T-helper 1 cell (primary cell): ENCODE measurements at places on chromosomes 5 and 9.

- DNase-seq, result peak; percentile 30
Observed at GRCh38 chr5:154236536-154237375, 46.2 kb downstream of the GALNT10 start.

- peak; percentile 51 for DNase-seq
Observed at GRCh38 chr9:133160742-133161546, 2.8 kb downstream of the GBGT1 start.

DNA sequence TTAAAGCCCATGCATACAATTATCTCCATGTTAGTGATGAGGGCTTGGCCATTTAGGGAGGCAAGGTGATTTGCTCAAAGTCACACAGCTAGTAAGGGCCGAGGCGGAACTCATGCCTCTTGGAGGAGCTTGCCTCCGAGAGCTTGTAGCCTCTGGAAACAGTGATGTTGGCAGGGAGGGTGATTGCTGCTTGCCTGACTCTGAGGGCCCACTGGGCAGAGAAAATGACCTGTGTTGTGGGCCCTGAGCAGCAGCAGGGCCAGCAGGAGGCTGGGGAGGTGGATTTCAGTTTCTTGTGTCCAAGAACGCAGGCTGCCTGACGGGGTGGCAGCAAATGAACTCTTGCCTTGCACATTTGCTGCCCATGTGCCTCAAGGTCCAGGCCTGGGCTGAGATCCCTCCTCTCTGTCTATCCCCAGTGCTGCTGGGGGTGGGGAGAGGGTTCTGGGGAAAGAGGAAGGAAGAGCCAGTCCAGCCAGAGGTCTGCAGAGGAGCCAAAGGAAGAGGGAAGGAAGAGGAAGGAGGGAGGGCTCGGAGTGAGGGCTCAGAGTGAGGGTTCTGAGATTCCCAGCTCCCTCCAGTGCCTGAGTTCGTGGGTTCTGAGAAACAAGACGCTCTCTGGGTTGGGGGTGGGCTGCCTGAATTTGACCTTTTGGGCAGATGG lies 16.2 kb upstream of the PTGS1 start:
- no peak for DNase-seq

- no peak for DNase-seq
Observed at GRCh38 chr5:82149434-82149833, 128.7 kb downstream of the RPS23 start.

- no peak for DNase-seq
Observed at GRCh38 chr5:157611571-157612476, 36.2 kb upstream of the ADAM19 start.

DNA sequence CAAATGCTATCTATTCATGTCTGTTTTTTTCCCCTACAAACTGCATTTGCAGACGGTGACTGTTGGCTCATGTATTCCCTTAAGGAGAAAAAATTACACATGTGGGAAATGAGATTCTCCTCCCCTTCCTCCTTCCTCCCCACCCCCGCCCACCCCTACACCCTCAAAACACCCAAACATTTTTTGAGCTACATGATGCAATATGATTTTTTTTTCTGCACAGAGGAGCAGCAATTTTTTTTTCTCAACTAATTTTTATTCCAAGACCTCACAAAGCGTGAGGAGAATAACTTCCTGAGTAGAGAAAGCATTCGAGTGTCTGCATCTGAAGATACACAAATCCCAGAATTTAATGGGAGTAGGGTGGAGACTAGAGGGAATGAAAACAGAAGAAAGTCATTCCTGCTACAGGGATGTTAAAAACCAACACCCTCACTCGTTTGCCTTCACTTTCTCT lies 118.1 kb downstream of the PRDM6 start:
- no peak for DNase-seq

- DNase-seq, result no peak
Observed at GRCh38 chr5:42168091-42168670, 243.1 kb downstream of the FBXO4 start.

DNA sequence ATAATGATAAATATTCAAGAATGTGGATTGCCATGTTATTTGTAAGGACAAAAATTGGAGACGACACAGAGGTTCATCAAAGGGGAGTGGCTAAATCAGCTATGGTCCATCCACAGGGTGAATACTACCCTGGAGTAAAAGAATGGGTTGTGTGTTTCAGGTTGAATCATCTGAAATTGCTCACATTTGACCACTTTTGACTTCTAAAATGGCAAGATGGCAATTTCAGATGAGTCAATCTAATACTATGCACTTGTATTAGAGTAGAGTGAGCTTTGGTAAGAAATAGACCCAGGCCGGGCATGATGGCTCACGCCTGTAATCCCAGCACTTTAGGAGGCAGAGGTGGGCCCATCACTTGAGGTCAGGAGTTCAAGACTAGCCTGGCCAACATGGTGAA lies 131.8 kb downstream of the GAPVD1 start:
- DNase-seq, result no peak

GRCh38 chr9:105661011-105661410 lies 1.2 kb upstream of the TAL2 start:
- DNase-seq, result no peak

- DNase-seq, result no peak
Observed at GRCh38 chr5:178661836-178662540, 35.1 kb upstream of the CLK4 start.

DNA sequence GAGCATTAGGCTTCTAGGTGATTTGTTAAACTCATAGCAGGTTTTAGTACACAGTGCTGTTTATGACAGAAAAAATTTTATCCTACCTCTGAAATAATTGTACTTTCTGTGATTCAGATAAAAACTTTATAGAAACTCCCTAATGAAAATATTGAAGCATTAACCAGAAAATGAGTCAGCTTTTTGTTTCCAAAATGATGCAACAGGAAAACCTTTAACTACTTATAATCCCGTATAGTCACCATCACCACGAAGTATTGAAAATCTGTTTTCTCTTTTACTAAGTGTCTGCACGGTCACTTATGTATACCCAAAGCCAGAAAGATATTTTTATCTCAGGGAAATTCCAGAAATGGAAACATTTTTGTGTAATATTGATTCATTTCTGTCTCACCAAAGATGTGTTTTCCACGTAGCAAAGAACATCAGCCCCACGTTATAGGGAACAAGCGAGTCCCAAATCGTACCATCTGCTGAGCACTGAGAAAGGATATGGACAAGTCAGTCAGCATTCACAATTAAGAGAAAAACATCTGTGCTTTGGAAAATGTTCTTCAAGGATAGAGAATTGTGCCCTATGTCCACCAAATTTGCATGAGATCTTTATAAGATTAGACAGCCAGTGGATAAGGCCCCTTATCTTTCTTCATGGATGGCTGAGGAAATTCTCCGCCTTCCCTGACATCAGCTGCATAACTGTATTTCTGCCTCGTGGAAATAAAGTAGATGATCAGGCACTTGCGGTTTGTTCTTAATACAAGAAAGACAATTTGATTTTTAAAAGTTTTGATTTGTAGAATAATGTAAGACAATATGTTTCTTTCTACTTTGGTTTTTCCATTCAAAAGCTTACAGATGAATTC lies 41.9 kb downstream of the TNFAIP8 start:
- DNase-seq, result no peak

DNA sequence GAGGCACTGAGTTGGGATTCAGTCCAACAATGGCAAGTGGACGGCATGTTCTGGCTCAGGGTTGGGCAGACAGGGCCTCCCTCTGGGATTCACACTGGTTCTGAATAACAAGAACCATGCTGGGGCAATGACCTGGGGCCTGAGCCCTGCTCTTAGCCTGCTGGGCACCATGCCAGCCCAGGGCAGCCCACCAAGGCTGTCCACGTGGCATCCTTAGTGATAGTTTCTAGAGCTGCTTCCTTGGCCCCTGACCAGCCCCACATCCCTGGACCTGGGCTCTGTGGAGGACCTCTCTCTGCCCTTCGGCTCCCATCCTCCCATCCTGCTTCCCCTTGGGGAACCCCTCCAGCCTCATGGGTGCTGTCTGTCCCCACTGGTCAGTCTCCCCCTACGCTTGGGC lies 22.3 kb upstream of the OLFM1 start:
- no peak for DNase-seq

DNA sequence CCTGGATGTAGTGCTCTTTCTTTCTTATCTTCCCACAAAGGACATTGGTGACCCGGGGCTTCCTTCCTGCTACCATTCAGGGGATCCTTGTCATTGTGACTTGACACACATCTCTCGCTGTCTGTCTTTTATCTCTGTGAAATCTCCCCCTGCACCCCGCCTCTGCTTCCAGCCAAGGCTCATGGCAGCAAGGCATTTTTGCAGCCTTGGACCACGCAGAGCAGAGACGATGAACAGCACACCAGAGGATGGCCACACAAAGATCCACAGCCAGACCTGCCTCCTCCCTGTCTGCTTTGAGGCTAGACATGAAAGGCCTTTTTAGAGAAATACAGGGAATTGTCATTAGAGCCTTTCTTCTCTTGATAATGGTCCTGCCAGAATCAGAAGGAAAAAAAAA lies 549.1 kb downstream of the CDK5RAP2 start:
- DNase-seq, result no peak

GRCh38 chr5:71974622-71975021 lies 132.7 kb upstream of the MAP1B start:
- no peak for DNase-seq

DNA sequence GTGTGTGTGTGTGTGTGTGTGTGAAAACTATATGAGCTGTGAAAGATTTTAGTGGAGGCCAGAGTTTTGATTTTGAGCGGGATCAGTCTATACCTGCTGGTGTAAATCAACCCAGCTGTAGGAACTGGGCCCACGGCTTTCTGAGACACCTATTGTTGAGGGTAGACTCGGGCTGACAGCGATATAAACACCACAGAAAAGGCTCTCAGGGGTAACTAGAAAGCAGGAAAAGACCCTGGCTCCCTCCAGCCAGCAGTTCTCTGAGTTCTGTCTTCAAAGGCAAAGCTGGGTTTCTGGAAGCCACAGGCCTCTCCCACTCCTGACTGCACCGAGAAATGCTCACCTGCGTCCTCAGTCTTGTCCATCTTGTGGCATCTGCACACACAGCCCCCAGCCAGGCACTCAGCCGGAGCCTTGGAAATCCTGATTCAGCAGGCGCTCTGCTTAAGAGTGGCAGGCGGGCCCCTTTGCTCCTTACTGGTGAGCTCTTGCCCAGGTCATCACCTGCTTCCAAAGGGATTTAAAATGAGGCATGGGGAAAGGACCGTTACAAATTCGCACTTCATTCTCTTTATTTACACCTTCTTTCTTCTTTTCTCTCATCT lies 223.3 kb downstream of the NDUFS4 start:
- no peak for DNase-seq

DNA sequence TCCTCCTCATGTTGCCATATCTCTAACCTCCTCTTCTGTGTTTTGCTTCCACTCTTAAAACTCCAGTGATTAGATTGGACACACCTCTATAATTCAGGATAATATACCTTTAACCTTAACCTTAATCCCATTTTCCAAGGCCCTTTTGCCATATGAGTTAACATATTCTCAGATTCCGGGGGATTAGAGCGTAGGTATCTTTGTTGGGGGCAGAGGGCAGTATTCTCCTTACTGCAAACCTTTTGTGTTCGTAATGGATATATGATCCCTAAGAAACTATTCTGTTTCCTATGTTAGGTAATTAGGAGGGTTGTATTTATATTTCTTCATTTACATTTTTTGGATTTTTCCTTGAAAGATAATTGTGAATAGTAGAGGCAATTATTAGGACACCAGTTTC lies 99.5 kb downstream of the VPS13A start:
- no peak for DNase-seq

DNA sequence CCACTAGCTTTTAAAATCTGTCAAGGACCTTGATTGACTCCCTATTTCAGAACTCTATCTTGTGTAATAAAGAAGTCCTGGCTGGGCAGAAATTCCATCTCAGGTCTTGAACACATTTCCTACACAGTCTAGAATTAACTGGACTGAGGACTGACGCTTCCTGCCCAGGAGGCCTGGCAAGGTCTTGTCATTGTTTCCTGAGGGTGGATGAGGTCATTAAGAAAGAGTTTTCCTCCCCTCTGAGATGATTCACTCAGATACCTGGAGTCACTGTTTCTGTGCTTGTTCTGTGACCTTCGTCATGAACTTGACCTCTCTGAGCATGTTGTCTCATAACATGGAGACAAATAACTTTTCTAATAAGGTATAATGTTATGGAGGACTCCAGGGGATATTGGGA lies 10.0 kb downstream of the MTAP start:
- no peak for DNase-seq

GRCh38 chr5:80646926-80647325 lies 7.5 kb upstream of the MSH3 start:
- no peak for DNase-seq

GRCh38 chr9:223152-223551 lies 8.5 kb downstream of the DOCK8 start:
- DNase-seq, result no peak

GRCh38 chr5:140700177-140701144 lies at the start of gene ZMAT2:
Gene ZMAT2 (plus strand): TSS chr5:140700447. CDS start chr5:140700461, 14 bp downstream.
- DNase-seq, result peak; percentile 97
